ENCODE measurements at places on chromosomes 7 and 10.

DNA sequence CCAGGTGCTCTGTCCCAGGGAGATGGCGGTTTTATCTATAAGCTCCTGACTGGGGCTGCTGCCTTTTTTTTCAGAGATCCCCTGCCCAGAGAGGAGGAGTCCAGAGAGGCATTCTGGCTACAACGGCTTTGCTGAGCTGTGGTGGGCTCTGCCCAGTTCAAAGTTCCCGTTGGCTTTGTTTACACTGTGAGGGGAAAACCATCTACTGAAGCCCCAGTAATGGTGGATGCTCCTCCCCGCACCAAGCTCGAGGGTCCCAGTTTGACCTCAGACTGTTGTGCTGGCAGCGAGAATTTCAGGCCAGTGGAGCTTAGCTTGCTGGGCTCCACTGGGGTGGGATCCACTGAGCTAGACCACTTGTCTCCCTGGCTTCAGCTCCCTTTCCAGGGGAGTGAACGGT is 16.4 kb upstream of the SLC26A5 start:
- DNase-seq: no peak

GRCh38 chr10:25061711-25062449 is 45.5 kb downstream of the THNSL1 start:
- no peak for DNase-seq

- DNase-seq: no peak
These were observed 199.2 kb downstream of the SLC25A13 start for GRCh38 chr7:96122746-96123145.

DNA sequence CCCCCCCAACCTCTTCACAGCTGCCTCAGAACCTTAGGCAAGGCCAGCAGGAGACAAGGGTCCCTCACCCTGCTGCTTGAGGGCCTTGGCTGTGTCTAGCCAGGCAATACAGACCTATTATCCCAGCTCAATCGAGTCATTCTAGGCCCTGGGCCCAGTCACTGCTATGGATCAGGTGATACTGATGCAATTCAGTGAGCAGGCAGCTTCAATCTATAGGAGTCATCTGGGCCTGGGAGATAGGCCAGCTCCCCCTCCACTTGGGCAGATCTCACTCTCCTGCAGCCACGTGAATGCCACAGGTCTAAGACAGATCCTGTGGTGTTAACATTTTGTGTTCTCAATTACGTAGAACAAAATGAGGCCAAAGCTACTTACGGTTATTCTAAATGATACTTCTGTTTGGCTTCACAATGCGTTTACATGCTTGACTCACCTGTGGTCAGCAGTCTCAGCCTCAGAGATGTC is 68.0 kb upstream of the LRRC4 start:
- DNase-seq: no peak

DNA sequence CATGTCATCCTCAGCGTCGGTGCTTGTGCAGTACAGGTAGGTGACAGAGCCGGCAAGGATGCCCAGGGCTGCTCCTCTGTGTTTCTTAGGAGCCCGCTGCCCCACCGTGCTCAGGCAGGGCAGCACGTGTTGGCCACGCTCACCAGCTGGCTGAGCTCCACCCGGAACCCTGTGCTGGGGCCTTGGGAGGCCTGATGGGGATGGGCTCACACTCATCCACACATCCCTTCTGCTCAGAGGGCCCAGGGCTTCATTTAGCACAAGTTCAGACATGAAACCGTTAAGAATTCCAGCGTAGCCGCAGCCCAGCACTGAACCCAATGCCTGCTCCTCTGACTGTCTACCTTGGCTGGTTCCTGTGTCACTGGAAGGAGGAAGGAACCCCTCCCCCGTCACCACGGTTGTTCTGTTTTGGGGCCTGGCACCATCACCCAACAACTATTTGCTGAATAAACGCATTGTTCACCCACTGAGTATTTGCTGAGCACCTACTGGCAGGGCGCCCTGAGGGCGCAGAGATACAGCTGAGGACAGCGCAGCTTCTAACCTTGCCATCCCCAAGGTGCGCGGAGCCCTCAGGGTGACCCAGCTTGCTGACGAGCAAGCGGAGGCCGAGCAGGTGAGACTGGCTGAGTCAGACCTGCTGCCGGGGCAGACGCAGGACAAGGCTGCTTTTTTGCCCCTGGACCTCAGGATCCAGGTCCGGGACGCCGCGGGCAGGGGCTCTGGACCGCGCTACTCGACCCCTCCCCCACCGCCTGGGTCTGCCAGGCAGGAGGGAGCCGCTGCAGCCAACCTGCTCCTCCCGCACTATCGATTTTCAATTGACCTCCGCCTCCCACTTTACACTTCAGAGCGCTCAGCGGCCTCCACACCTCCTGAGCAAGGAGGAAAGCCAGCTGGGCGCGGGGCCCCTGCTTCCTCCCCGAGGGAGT is 50.6 kb upstream of the RET start:
- DNase-seq: no peak
